ENCODE measurements at places on chromosomes 11 and 22. TPM values are rescaled to one million over a fixed set of nuclear protein-coding genes. Genes with fewer than 3 reads are reported as not detected.

The PICK1 gene
- total RNA-seq: 36.0 TPM

The POU2AF1 gene
- total RNA-seq: 1.6 TPM

The SMDT1 gene
- 11.9 TPM for total RNA-seq

The OR5B21 gene
- total RNA-seq: not detected

The ZNF215 gene
- total RNA-seq: 0.63 TPM

Measured in right atrium auricular region (tissue), 2 donors.